GM23248 (cell line): ENCODE measurements at places on chromosomes 3 and 15. TPM values are rescaled to one million over a fixed set of nuclear protein-coding genes. Genes with fewer than 3 reads are reported as not detected.

KLHL6 gene
- not detected in 2 replicates for polyA plus RNA-seq

CFAP100 gene
- not detected in 2 replicates for polyA plus RNA-seq

ADAMTS7 gene
- 0.70 and 0.89 TPM in 2 replicates for polyA plus RNA-seq

GRK7 gene
- 0.08 TPM in 1 of 2 replicates, not detected in the other for polyA plus RNA-seq

SGO1 gene
- 6.6 and 7.4 TPM in 2 replicates for polyA plus RNA-seq

CPLX3 gene
- polyA plus RNA-seq: not detected in 2 replicates

SLC33A1 gene
- polyA plus RNA-seq: 23.3 and 24.9 TPM in 2 replicates

LRTM1 gene
- polyA plus RNA-seq: not detected in 2 replicates

CP gene
- not detected in 2 replicates for polyA plus RNA-seq

NOX5 gene
- 0.11 TPM in 1 of 2 replicates, not detected in the other for polyA plus RNA-seq

RBM5 gene
- polyA plus RNA-seq: 44.5 and 55.0 TPM in 2 replicates

MEX3B gene
- 5.3 and 5.7 TPM in 2 replicates for polyA plus RNA-seq
